ENCODE measurements at places on chromosomes 6 and 20.
A peak's percentile ranks its signal among the peaks of the same experiment; 100 is the strongest.

DNA sequence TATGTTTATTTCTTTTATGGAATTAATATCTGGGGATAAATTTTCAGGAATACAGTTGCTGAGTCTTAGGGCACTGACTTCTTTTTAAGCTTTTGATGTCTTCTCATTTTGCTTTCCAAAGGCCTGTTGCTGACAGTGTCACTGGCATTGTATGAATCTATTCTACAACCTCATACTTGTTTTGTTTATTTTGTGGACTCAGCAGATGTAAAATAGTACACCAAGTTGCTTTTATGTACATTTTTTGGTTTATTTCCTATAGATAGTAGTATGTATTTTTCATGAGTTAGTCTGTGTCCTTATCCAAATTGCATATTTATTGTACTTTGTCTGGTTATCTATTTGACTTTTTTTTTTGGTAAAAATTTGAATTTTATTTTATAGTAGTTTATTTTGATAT, 35.0 kb downstream of the FAM162B start:
- no peak for DNase-seq

GRCh38 chr6:106557837-106558236, 71.5 kb downstream of the RTN4IP1 start:
- DNase-seq: no peak

DNA sequence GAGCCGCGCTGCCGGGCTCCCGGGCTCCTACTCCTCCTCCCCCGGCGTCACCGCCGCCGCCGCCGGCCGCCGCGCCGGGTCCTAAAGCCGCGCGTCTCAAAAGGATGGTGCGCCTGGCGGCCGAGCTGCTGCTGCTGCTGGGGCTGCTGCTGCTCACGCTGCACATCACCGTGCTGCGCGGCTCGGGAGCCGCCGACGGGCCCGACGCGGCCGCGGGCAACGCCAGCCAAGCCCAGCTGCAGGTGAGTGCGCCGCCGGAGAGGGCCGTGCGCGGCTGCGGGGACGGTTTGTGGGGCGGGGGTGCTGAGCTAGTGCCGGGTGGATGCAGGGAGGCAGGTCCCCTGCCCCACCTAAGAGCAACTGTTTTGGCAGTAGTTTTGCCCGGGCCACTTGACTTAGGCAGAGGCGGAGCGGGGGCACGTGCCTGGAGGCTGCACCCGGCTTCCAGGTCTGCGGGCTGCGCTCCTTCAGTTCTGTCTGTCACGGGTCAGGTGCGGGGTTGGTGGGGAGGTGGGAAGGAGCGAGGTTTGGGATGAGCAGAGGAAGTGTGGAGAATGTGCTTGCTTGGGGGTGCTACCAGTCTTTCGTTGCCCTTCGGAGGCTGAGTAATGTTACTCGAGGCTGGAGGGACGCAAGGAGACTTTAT, 722 bp downstream of the ISM1 start:
- peak; percentile 71 for DNase-seq

GRCh38 chr6:26536571-26537159, 1.5 kb upstream of the HMGN4 start:
- peak; percentile 72 for DNase-seq

GRCh38 chr20:34274694-34275093, 28.5 kb downstream of the AHCY start:
- DNase-seq: no peak

GRCh38 chr20:43925215-43925614, 10.6 kb downstream of the TOX2 start:
- no peak for DNase-seq

- DNase-seq: peak; percentile 34
Observed at GRCh38 chr6:159941286-159942113, 27.4 kb upstream of the IGF2R start.

GRCh38 chr6:148869585-148869984, 122.8 kb downstream of the UST start:
- DNase-seq: no peak
